ENCODE measurements at places on chromosomes 4 and X.
A peak's percentile ranks its signal among the peaks of the same experiment; 100 is the strongest.

GRCh38 chrX:3252744-3253143, 93.7 kb downstream of the MXRA5 start:
- DNase-seq = peak; percentile 60

- no peak for DNase-seq
Observed at GRCh38 chr4:110197529-110198042, 829 bp downstream of the ELOVL6 start.

- DNase-seq = no peak
Observed at GRCh38 chr4:8150152-8151090, 8.2 kb downstream of the ABLIM2 start.

DNA sequence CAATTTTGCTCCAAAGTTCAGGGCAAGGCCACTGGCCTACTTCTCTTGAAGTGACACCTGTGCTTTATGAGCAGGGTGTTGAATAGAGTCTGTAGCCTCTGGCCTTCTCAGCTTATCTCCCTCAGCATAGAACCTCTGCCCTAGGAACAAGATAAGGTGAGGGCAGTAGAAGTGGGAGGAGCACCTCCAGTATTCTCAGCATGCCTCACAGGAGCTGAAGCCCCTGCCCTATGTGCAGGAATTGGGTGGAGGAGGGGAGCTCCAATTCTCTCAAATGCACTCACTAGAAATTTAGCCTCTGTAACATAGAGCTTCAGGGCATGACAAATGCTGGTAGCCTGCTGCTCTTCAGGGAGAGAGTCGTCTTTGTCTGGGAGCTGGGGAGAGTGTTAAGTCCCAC, 479.3 kb downstream of the IL1RAPL1 start:
- DNase-seq = no peak

- no peak for DNase-seq
Observed at GRCh38 chrX:121238093-121238492, 190.7 kb downstream of the GLUD2 start.

DNA sequence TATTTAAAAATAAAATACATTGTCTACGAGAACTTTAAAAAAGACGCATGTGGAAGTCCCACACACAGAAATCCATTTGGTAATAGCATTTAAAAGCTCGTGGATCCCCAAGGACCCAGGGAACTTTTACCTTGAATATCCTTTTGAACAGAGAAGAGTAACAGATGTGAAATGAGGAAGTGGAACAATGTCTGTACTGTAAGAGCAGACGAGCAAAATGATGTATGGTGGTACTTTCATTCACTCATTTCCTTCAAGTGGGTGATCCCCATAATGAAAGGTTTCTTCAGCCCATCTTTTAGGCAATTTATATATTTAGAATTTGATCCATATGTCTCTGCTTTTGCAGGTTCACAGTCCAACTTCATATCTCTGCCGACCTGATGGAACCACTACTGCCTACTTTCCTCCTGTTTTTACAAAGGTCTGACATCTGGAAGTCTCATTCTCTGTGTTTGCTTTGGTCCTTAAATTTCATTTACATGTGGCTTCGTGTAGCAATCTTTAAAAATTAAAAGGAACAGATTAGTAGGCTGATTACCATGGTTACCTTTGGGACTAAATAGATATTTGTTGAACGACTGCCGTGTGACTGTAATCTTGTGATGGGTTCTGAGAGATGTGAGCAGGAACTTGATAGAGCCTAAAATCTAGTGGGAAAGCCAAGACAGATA, 188.4 kb downstream of the PALLD start:
- DNase-seq = no peak

- DNase-seq = no peak
Observed at GRCh38 chr4:27289704-27290103, 429.1 kb downstream of the STIM2 start.

GRCh38 chrX:137852502-137852901, 286.6 kb downstream of the ZIC3 start:
- DNase-seq = no peak
